ENCODE measurements at places on chromosomes 7 and 10. TPM values are rescaled to one million over a fixed set of nuclear protein-coding genes. Genes with fewer than 3 reads are reported as not detected.

Gene RPEL1
- not detected for total RNA-seq

Gene CYP3A5
- total RNA-seq, result 0.84 TPM

Gene SPDYE2B
- total RNA-seq, result not detected

Gene ACHE
- 32.5 TPM for total RNA-seq

Gene EEPD1
- total RNA-seq, result 7.8 TPM

Gene CPA1
- not detected for total RNA-seq

Gene HOXA9
- total RNA-seq, result not detected

Gene NODAL
- not detected for total RNA-seq

Gene TRIM4
- 8.8 TPM for total RNA-seq

Gene MINDY4
- 4.0 TPM for total RNA-seq

Gene KIFBP
- 36.3 TPM for total RNA-seq

Gene PPP1R17
- total RNA-seq, result not detected

Gene GPR85
- total RNA-seq, result 3.7 TPM

Gene WDFY4
- 2.4 TPM for total RNA-seq

Gene TYW1B
- 2.0 TPM for total RNA-seq

Gene DNTT
- not detected for total RNA-seq

Gene FAM24B
- 0.47 TPM for total RNA-seq

Gene SCART1
- total RNA-seq, result 0.82 TPM

Gene FAM25A
- not detected for total RNA-seq

Gene BUD23
- total RNA-seq, result 53.0 TPM
